GM23248 (cell line): ENCODE measurements at places on chromosomes 12 and 14. TPM values are rescaled to one million over a fixed set of nuclear protein-coding genes. Genes with fewer than 3 reads are reported as not detected.

CIROP gene
- not detected in 2 replicates for total RNA-seq

DNA sequence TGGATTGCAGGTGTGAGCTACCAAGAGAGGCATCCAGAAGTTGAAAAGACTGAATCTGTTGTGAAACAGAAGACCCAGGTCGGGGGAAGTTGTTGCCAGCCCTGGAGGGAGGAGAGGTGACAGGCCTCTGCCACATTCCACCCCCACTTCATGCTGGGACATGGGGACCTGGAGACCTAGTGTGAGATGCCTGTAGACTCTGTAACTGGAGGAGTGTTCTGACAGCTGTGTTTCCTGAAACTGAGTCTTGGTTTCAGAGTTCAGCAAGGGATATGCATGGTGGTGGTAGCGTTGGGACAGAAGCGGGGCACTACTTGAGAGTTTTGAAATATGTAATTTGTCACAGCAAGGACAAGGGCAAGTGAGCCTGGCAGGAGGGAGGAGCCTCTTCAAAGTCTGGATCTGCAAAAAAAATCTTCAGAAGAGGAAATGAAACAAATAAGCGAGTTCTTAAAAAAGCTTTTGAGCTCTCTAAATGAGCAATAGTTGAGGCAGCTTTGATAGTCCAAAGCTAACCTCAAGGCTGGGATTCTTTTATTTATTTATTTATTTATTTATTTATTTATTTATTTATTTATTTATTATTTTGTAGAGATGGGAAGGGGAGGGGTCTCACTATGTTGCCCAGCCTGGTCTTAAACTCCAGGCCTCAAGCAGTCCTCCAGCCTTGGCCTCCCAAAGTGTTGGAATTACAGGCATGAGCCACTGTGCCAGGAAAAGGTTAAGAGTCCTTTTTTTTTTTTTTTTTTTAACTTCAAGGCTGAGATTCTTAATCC is 58.9 kb upstream of the EEA1 start:
- H3K27ac ChIP-seq = no peak overlapping the region
- DNase-seq = no peak
- H3K4me1 ChIP-seq = peaks cover 7% of the 10 kb centered on the region
- H3K4me3 ChIP-seq = no peak overlapping the region
- H3K27me3 ChIP-seq = no peaks in the 10 kb centered on the region

GRCh38 chr14:81555051-81555450 is 21.4 kb upstream of the SEL1L start:
- H3K27me3 ChIP-seq = no peaks in the 10 kb centered on the region
- H3K36me3 ChIP-seq = no peaks in the 10 kb centered on the region
- H3K4me1 ChIP-seq = no peaks in the 10 kb centered on the region
- H3K4me3 ChIP-seq = no peak overlapping the region
- DNase-seq = no peak
- no peak overlapping the region for H3K27ac ChIP-seq

GRCh38 chr14:22538671-22539228 is 50.3 kb downstream of the DAD1 start:
- DNase-seq = no peak
- H3K27ac ChIP-seq = no peak overlapping the region
- H3K4me3 ChIP-seq = no peak overlapping the region
- no peaks in the 10 kb centered on the region for H3K27me3 ChIP-seq
- H3K4me1 ChIP-seq = peaks cover 14% of the 10 kb centered on the region
- no peaks in the 10 kb centered on the region for H3K36me3 ChIP-seq

SRRM4 gene
- not detected in 2 replicates for total RNA-seq

GRCh38 chr12:66331016-66331415 is 28.7 kb downstream of the HELB start:
- no peak overlapping the region for H3K4me3 ChIP-seq
- no peak for DNase-seq
- no peak overlapping the region for H3K27ac ChIP-seq

DNA sequence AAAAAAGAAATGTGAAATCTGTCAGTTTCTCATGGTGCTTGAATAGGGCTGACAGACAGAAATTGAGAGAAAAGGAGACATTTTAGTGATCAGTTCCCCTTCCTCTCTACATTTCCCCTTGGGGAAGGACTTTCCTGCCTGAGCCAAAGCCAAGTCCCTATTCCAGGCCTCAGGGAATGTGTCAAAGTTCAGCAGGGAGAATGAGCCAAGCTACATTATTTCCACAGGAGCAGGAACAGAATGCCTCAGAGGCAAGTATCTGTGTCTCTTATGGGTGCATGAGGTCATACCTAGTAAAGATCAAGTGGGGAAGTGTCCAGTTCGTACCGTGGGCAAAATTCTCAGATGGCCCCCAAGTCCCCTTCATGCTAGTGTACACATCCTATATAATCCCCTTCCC is 68.6 kb downstream of the IQSEC3 start:
- H3K27ac ChIP-seq = no peak overlapping the region
- peaks cover 39% of the 10 kb centered on the region for H3K27me3 ChIP-seq
- no peak overlapping the region for H3K4me3 ChIP-seq
- no peaks in the 10 kb centered on the region for H3K4me1 ChIP-seq

HSPB8 gene
- 11.1 and 17.8 TPM in 2 replicates for total RNA-seq

GRCh38 chr12:128684352-128684751 is 139.4 kb downstream of the SLC15A4 start:
- no peaks in the 10 kb centered on the region for H3K27me3 ChIP-seq
- no peaks in the 10 kb centered on the region for H3K36me3 ChIP-seq
- H3K27ac ChIP-seq = no peak overlapping the region
- no peaks in the 10 kb centered on the region for H3K4me1 ChIP-seq

- DNase-seq = no peak
- no peaks in the 10 kb centered on the region for H3K36me3 ChIP-seq
- peaks cover 15% of the 10 kb centered on the region for H3K27me3 ChIP-seq
- H3K4me1 ChIP-seq = no peaks in the 10 kb centered on the region
These were observed 3.7 kb upstream of the AQP6 start for GRCh38 chr12:49969027-49969426.

DNA sequence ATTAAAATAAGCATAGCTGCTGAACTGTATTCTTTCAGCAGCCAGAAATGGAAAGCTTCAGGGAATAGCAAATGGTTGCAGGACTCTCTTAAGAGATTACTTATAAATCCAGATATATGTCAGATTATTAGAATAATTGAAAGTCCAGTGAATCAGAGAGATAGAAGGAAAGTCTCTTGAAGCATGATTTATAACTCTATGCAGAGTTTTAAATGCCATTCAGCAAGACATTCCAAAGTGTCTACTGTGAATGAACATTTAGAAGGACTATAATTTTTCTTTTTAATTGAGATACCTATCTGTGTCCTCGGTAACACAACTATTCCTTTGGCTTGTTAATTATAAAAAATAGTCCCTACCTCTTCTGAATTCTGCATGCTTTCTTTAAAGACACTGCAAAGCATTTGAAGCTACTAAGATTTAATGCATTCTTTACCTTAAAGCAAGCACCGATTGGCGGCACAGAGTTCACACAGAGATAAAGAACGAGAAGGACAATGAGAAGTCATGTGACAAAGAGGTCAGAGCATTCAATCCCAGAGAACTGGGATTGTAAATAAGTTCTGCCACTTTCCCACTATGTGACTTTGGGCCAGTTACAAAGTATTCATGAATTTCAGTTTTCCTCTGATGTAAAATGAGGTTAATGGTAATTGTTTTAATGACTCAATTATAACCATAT is 371.0 kb upstream of the ATP2B1 start:
- H3K27ac ChIP-seq = no peak overlapping the region
- no peaks in the 10 kb centered on the region for H3K36me3 ChIP-seq
- no peak overlapping the region for H3K4me3 ChIP-seq
- DNase-seq = no peak
- H3K27me3 ChIP-seq = no peaks in the 10 kb centered on the region

GAS2L3 gene
- total RNA-seq = 9.8 and 14.8 TPM in 2 replicates

LRP1-AS gene
- not detected in 2 replicates for total RNA-seq

DNA sequence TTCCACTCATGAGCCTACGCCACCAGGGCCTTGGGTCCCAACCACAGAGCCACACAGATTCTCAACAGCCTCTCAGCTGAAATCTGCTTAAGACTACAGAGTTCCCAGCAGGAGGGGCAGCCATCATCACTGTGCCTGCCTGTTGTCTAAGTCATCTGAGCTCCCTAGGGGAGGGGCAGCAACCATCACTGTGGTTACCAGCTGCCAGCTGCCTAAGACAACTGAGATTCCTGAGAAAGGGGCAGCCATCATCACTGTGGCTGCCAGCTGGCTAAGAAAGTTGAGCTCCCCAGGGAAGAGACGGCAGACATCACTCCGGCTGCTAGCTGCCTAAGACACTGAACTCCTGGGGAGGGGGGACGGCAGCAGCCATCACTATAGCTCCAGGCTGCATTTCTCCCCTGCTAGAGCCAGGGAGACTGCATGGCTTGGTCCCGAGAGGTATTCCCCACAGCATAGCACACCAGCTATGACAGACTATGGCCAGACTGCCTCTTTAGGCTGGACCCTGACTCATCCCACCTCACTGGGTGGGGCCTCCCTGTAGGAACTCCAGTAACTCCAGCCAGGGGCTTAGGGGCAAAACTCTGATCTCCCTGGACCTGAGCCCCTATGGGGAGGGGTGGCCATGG is 37.2 kb upstream of the C14orf132 start:
- H3K4me1 ChIP-seq = no peaks in the 10 kb centered on the region
- no peak overlapping the region for H3K4me3 ChIP-seq
- no peaks in the 10 kb centered on the region for H3K36me3 ChIP-seq
- H3K27ac ChIP-seq = no peak overlapping the region
- DNase-seq = peak; percentile 61

- DNase-seq = no peak
- H3K4me3 ChIP-seq = no peak overlapping the region
- H3K27ac ChIP-seq = no peak overlapping the region
- H3K36me3 ChIP-seq = no peaks in the 10 kb centered on the region
- no peaks in the 10 kb centered on the region for H3K4me1 ChIP-seq
- H3K27me3 ChIP-seq = no peaks in the 10 kb centered on the region
These were observed 209.0 kb upstream of the FBXO33 start for GRCh38 chr14:39641224-39641623.

CLIP1 gene
- 52.5 and 61.7 TPM in 2 replicates for total RNA-seq

TMEM119 gene
- 58.6 and 93.2 TPM in 2 replicates for total RNA-seq

GRCh38 chr12:52702338-52702737 is 986 bp downstream of the KRT77 start:
- no peak for DNase-seq
- H3K27me3 ChIP-seq = peaks cover 35% of the 10 kb centered on the region
- no peak overlapping the region for H3K27ac ChIP-seq
- H3K4me3 ChIP-seq = no peak overlapping the region
- no peaks in the 10 kb centered on the region for H3K36me3 ChIP-seq

DNA sequence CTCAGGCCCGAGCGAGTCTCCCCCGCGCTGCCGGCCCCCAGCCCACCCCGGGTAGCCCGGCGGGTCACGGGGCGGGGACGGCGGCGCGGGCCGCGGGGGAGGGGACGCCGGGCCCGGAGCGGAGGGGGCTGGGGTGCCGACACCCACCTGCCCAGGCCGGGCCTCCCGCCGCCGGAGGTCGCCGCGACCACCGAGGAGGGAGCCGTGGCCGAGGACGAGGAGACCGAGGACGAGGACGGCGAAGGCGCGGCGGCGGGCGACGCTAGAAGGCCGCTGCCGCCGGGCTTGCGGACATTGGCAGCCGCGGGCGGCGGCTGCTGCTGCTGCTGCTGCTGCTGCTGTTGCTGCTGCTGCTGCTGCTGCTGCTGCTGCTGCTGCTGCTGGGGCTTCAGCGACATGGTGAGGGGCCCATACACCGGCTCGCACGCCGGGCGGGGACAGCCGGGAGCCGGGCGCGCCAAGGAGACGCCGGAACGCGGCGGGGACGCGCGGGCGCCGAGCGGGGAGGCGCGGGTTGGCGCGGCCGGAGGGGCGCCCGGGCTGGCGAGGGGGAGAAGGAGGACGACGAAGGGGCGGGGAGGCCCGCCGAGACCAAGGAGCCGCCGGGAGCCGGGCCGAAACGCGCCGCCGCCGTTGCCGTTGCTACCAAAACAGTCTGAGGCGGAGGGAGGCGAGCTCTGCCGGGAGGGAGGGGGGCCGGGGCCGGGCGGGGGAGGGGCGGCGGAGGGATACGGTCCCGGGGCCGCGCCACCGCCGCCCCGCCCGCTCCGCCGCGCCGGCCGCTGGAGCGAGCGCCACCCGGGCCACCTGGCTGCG is at the start of gene ATXN2:
TSS of gene ATXN2 (minus strand) at position 679 of the 816 bp plus-strand sequence. CDS start at position 398, 281 bp downstream.
- peaks cover 31% of the 10 kb centered on the region for H3K4me1 ChIP-seq
- no peaks in the 10 kb centered on the region for H3K27me3 ChIP-seq
- H3K27ac ChIP-seq = peak within 1 kb of the TSS; percentile 94
- peak within 1 kb of the TSS; percentile 98 for H3K4me3 ChIP-seq
- H3K36me3 ChIP-seq = no peaks in the 10 kb centered on the region
- peak; percentile 83 for DNase-seq

DNA sequence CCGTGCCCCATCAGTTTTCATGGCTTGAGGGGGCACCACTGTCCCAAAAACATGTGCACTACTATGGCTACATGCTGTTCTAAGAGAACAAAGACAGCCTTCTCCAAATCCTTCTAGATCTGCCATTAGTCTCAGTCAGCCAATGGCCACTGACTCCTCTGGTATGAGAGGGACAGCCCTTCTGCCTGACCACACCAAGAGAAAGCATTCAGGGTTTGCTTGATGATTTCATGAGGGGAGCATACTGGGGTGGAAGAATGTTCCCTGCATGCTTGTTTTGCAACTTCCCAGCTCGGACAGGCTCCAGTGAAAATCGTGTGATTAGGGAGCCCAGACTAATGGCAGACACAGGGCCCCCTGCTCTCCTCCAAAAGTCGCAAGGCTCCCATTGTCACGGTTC is 199.6 kb upstream of the ALG10B start:
- no peaks in the 10 kb centered on the region for H3K27me3 ChIP-seq
- no peaks in the 10 kb centered on the region for H3K36me3 ChIP-seq

DNA sequence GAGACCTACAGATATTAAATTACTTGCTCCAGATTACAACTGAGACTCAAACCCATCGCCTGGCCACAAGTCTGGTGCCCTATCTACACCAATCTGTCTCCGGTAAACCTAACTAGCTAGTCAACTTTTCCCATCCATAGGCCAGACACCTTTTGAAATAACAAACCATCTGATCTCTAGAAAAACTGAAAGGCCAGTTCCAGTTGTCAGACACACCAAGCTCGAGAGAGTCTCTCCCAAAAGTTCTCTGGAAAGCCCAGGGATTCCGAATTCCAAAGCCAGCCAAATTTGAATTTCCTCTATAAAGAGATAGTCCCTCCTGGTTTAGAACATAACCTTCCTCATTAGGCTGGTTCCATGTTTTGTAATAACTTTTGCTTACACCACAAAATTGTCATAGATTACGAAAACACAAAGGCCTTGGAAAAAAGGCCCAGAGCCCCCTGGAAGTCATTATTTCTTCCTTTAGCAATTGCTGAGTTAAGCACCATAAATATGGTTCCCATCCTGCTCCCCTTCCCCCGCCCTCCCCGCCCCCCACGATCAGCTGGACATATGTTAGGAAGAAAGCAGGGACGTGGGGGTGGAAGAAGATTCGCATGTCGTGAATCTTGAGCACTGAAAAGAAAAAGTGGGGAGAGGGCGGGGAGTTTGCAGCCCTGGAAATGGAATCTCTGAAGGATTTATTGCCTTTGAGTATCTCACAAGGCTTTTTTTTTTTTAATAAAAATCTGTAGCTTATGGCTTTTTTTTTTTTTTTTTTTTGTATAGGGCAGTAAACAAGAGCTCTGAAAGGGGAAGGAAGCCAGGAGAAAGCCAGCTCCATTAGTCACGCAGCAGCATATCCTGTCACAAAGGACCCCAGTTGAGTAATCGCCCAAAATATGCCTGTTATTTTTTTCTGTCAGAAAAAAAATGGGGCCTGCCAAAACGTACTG is 110.4 kb downstream of the ZFP36L1 start:
- peak; percentile 96 for DNase-seq
- no peaks in the 10 kb centered on the region for H3K27me3 ChIP-seq
- H3K36me3 ChIP-seq = no peaks in the 10 kb centered on the region
- no peak overlapping the region for H3K4me3 ChIP-seq
- H3K4me1 ChIP-seq = peaks cover 62% of the 10 kb centered on the region
